ENCODE measurements at places on chromosomes 7 and 10.

- no peak for DNase-seq
Measured at GRCh38 chr7:82595176-82595575, 151.6 kb upstream of the CACNA2D1 start.

GRCh38 chr7:46565253-46566096 lies 644.4 kb upstream of the IGFBP3 start:
- DNase-seq = no peak

GRCh38 chr10:24681572-24682088 lies 42.1 kb downstream of the ARHGAP21 start:
- DNase-seq = no peak

- DNase-seq = no peak
Measured at GRCh38 chr10:73648975-73649829, 6.6 kb downstream of the SYNPO2L start.

- no peak for DNase-seq
Measured at GRCh38 chr10:132932461-132933307, 9.7 kb downstream of the CFAP46 start.

GRCh38 chr7:26705567-26705966 lies 158.8 kb downstream of the SKAP2 start:
- DNase-seq = no peak

DNA sequence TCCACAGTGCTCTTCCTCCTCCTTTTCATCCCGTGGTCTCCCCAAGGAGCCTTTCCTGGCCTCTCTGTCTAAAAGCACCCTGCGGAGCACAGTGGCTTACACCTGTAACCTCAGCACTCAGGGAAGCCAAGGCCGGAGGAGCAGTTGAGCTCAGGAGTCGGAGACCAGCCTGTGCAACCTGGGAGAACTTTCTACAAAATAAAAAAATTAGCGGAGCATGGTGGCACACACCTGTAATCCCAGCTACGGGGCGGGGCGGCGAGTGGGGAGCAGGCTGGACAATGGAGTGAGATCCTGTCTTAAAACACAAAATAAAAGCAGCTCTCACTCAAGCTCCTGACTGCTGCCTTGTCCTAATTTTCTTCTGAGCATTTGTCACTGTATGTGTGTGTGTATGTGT lies 1.4 kb upstream of the COBL start:
- DNase-seq = no peak
